ENCODE measurements at places on chromosomes 1 and 21.
A peak's percentile ranks its signal among the peaks of the same experiment; 100 is the strongest.

DNA sequence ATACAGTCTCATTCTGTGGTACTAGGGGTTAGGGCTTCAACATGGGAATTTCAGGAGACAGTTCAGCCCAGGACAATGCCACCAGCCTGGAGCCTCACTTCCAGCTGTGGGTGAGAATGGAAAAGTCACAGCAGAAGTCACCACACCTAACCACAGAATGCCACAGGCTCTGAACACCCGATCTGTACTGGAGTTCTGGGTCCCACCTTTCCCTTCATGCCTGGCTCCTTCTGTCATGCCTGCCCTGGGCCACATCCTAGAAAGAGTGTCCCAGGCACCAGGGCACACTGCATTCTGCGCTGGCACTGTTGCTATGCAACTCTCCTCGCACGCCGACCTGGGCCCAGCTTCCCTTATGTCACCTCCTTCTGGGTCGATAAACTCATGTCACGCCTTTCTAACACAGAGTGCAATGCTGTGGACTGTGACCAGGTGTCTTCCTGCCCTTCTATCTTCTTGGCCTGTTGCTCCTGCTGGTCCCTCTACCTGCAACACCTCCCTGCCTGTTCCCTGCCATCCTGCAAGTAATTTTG is 21.2 kb downstream of the RCSD1 start:
- no peak for DNase-seq

GRCh38 chr1:217274416-217274815 is 356.5 kb downstream of the GPATCH2 start:
- no peak for DNase-seq

DNA sequence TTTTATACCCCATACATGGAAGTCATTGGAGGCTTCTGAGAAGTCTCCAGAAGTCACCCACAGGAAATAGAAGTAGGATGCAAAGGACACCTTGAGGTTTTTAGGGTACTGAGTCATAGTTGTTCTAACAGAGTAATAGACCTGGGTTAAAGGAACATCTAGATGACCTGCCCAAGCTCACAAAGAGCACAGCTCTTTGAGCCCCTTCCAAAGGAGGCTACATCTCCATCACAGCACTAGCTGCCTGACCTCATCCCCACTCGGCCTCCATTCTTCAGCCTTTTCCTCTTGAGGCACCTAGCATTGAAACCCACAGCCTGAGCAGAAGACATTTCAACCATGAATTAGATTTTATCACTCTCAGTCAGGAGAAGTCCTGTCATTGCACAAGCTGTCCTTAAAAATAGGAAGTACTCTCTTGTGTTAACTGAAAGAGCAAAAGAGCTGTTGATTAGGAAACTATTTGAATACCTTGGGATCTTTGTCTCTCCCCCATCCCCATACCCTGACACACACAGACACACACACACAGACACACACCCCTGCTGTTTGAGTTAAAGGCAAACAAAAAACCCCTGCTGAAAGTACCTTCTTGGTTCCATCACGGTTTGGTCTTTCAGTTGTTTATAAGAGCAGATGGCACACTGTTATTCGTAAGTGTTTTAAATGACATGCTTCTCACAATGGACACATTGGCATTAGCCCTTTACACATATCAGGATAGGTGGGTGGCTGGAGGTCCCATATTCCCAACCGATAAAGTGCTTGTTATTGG is 22.2 kb downstream of the MKNK1 start:
- no peak for DNase-seq

- DNase-seq = no peak
These were observed 22.2 kb upstream of the PRSS38 start for GRCh38 chr1:227793079-227793947.

DNA sequence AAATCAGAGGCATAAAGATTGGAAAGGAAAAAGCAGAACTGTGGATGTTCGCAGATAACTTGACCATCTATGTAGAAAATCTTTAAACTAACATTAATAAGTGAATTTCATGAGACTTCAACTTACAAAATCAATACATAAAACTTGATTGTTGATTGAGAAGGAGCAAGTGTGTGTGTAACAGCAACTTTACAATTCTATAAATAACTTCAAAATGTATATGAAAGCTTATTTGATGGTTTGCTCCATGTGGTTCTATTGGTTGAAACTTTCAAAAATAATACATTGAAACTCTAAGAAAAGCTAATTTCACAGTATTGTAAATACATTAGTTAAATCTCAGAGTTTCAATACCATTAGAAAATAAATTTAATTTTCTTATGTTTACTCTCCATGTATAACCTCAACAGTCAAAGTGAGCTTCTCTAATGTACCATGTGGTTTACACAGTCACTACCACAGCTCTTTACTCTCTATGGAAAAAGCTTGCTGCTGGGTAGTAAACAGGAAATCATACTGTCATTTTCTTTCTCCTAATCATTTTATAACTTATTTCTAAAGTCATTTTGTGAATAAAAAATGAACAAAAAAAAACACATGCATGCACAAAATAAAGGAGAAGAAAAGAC is 12.0 kb downstream of the AKT3 start:
- DNase-seq = peak; percentile 45

DNA sequence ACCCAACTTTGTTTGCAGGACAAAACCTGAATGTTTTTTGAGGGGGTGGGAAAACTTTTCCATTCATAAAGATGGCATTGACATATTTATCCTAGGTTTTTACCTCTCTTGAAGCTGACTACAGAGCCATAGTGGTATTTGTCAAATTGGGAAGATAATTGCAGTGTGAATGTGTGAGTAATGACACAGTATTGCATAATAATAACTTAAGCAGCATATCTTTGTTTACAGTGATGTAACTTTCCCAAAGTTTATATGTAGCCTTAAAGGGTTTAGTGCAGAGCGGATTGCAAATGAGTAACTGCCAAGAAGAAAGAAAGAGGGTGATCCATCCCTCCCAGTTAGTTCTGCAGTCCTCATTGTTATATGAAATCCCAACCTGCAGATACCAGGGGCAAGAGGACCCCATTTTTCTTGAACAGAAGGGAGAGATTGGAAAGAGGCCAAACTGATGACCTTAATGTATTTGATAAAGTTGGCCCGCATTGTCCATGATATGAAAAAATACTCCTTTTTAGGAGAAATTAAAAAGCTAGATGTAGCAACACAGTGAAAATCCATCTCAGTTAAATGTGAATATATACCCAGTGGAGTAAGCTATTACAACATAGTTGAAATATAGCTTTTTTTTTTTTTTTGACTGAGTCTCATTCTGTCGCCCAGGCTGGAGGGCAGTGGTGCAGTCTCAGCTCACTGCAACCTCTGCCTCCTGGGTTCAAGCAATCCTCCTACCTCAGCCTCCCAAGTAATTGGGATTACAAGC is 23.7 kb upstream of the NFIA start:
- no peak for DNase-seq

GRCh38 chr1:90007979-90008404 is 13.1 kb downstream of the ZNF326 start:
- DNase-seq = no peak

- peak; percentile 17 for DNase-seq
These were observed 2.5 kb upstream of the TNFRSF18 start for GRCh38 chr1:1208713-1209433.

- DNase-seq = no peak
These were observed 70.1 kb downstream of the EPHB2 start for GRCh38 chr1:22780696-22781095.

DNA sequence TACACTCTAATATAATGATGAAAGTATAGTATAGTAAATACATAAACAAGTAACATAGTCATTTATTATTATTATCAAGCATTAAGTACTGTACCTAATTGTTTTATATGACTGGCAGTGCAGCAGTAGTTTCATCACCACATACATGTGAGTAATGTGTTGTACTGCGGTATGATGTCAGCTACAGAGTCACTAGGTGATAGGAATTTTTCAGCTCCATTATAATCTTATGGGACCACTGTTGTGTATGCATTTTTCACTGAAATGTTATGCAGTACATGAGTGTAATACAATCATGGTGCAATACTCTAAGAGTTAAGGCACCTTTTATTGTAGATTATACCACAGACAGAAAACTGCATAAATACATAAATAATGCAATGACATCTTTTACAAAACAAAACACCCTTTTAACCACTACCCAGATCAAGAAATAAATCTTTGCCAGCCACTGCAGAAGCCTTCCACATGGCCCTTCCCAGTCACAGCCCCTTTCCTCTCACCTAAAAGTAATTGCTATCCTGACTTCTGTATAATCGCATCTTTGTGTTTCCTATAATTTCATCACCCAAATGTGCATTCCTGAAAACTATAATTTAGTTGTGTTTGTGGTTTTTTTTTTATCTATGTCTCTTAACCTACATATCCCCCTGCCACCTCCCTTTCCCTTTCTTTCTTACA is 16.3 kb downstream of the ABCD3 start:
- DNase-seq = no peak

DNA sequence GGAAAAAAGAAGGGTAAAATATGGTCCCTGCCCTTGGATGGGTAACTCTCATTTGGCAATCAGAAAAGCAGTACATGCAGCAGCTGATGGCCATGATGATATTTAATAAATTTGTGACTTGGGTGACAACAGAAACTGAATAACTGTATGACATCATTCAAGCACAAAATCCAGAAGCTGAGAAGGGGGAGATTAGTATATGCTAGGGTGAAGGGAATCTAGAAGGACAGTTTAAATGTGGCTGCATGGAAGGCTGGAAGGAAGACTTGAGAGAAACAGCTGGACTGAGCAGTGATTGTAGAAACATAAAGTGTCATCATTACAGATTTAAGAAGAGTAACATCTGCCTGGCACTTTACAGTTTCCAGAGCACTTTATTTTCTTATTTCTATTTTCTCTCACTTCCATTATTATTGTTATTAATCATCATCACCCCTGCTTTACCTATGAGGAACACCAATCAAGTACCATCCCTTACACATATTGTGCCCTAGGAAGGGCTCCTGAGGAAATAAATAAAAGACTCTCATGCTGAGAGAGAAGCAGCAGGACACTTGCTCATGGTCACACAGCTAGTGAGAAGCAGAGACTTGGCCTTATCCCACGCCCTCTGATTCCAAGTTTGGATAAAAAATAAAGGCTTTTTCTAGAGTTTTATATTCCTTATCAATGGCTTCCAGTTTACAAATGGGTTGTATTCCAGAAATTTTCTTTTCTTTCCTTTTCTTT is 207.2 kb downstream of the PBX1 start:
- DNase-seq = no peak

- no peak for DNase-seq
These were observed 8.6 kb downstream of the CLDN14 start for GRCh38 chr21:36471254-36471723.

GRCh38 chr1:9544926-9545325 is 5.7 kb downstream of the SLC25A33 start:
- no peak for DNase-seq

DNA sequence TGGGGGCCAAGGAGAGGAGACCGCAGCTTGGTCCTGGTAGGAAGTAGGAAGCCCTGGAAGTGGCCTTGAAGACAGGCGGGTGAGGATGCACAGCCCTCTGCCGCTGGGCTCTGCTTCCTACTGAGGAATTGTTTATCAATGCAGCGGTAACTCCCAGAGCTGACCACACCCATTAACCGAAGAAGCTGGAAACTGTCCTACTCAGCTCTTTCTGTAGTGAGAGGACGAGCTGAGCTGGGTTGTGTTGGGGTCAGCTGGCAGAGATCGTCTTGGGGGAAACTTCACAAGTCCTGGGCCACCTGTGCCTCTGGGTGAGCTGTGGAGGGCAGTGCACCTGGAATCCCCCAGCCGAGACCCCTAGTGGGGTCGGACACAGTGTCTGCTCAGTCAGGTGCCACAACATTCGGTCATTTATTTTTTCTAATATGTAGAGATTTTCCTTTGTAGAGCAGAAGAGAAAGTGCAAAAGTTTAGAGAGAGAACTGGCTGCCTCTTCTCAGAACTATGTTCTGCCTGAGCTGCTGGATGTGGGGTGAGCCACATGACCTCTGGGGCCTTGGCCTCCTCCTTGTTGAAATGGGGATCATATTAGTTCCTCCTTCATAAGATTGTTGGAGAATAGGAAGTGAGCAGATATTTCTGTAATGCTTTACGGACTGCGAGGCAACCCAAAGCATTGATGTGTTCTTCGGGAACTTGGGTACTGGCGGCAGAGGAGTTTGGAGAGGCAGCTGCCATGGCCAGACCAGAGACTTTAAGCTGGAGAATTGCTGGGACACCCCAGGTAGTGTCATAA is 3.6 kb downstream of the NECAP2 start:
- no peak for DNase-seq

DNA sequence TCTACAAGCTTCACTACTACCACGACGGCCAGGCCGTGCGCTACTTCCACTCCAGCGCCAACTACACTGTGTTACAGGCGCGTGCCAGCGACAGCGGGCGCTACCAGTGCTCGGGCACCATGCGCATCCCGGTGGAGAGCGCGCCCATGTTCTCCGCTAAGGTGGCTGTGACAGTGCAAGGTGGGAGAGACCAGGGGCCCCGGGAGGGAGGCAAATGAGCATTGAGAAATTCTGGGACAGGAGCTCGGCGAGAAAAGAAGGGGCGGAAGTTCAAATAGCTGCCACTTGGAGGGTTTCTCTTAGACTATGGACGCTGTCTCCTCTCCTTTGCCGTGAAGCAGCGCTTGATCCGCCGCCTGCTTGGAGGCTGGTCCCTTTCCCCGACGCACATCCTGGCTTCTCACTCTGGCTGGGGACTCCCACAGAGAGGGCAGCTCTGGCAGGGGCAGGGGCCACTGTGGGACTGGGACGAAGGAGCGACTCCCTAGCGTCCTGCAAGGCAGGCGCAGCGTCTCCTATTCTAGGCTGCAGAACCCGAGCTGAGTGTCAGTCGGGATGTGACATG is 4.6 kb downstream of the FCRLB start:
- DNase-seq = peak; percentile 52

DNA sequence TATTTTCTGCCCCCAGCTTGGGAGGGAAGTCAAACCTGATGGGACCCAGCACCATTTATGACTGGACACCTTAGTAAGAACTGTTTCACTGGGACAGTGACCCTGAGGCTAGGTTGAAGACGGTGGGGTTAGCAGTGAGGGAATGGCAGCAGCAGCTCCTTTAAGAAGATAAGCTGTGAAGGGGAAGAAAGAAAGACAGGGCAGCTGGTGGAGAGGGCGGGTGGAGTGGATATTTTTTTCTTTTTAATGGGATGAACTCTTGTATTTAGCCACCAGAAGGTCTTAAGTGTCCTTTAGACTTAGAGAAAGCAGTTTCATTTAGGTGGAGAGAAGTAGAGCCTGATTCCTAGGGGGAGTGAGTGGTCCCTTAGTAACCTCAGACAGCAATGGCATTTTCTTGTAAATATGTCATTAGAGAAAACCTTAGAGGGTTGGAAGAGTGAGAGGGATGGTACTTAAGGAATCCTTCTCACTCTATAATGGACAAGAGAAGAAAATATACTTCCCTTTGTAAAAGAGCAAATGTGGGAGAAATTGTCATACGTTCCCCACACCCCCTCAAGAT is 187.5 kb downstream of the HHAT start:
- no peak for DNase-seq

- no peak for DNase-seq
These were observed 44.9 kb downstream of the EVA1C start for GRCh38 chr21:32457360-32457840.

DNA sequence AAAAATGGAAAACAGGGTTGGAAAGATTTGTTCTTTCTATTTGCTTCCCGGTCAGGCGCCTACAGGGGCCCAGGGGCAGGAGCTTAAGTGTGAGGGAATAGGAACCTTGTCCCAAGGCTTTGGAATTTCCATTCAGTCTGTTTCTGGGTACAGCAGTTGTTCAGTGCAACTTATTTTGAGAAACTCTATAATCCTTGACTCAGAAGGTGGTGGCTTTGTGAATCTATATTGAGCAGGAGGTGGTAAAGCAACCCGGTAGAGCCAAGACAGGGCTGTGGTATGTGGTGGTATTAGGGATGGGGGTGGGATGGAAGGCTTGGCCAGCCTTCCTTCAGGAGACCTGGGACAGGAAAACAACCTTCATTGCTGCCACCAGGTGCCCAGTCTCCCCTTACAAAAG is 20.0 kb downstream of the GJA5 start:
- DNase-seq = no peak
